ENCODE measurements at places on chromosomes 4 and X.

- no peaks in the 10 kb centered on the region for H3K27me3 ChIP-seq
- H3K27ac ChIP-seq: no peak overlapping the region
- DNase-seq: no peak
- no peak overlapping the region for H3K4me3 ChIP-seq
- H3K4me1 ChIP-seq: no peaks in the 10 kb centered on the region
Observed at GRCh38 chr4:20203508-20203907, 48.2 kb upstream of the SLIT2 start.

DNA sequence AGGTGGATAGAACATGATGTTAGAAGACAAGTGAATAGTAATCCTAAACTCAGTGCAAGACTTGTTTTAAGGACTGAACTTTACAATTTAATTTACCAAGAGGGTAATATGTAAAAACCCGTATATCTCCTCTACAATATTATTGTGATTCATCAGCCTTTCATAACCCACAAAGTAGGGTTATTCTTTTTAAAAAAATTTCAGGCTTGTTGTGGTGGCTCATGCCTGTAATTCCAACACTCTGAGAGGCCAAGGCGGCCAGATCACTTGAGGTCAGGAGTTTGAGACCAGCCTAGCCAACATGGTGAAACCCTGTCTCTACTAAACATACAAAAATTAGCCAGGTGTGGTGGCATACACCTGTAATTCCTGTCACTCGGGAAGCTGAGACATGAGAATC, 7.2 kb downstream of the IBSP start:
- no peaks in the 10 kb centered on the region for H3K4me1 ChIP-seq
- H3K27ac ChIP-seq: no peak overlapping the region
- DNase-seq: no peak

DNA sequence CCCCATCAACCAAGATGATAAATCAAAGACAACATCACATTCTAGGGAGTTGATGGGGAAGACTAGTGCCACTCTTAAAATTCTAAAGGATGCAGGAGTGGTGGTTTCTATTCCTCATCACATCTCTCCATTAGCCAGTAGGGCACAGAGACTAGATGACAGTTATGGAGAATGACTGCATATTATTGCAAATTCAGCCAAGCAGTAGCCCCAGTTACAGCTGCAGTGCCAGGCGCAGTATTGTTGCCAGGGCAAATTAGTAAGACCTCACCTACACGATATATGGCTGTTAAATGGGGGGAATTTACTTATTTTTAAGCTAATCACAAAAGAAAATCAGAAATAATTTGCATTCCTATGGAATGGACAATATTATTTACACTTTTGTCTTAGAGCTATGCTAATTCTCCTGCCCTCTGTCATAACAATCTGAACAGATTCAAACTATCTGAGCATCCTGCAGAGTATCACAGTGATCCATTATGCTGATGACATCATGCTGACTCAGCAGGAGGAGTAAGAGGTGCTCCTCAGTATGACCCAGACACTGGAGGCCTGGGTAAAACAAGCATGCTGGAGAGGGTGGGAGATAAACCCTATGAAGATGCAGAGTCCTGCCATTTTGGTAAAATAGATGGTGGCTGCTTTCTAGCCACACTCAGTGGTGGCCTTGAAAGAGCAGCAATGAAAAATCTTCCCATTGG, 24.7 kb downstream of the ETNPPL start:
- no peak for DNase-seq
- H3K27ac ChIP-seq: no peak overlapping the region
- no peaks in the 10 kb centered on the region for H3K4me1 ChIP-seq
- no peaks in the 10 kb centered on the region for H3K27me3 ChIP-seq

GRCh38 chr4:41506130-41506529, 31.8 kb upstream of the LIMCH1 start:
- no peak overlapping the region for H3K4me3 ChIP-seq
- H3K27me3 ChIP-seq: no peaks in the 10 kb centered on the region
- no peaks in the 10 kb centered on the region for H3K36me3 ChIP-seq
- no peak overlapping the region for H3K27ac ChIP-seq

GRCh38 chrX:115067812-115068211, 50.4 kb upstream of the IL13RA2 start:
- H3K4me1 ChIP-seq: peaks cover 2% of the 10 kb centered on the region
- no peaks in the 10 kb centered on the region for H3K27me3 ChIP-seq
- no peaks in the 10 kb centered on the region for H3K36me3 ChIP-seq
- no peak overlapping the region for H3K4me3 ChIP-seq

DNA sequence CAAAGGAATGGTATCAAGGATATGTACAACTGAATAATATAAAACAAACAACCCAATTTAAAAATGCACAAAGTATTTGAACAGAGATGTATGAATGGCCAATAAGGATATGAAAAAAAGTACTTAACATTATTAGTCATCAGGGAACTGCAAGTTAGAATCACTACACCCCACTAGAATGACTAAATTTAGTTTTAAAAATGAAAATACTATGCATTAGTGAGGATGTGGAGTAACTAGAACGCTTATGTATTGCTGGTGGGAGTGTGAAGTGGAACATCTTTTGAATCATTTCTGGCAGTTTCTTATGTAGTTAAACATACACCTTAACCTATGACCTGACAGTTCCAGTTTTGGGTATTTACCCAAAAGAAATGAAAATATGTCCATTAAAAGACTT, 13.0 kb upstream of the SLC16A2 start:
- H3K4me1 ChIP-seq: no peaks in the 10 kb centered on the region
- H3K36me3 ChIP-seq: no peaks in the 10 kb centered on the region
- no peaks in the 10 kb centered on the region for H3K27me3 ChIP-seq
- DNase-seq: no peak

DNA sequence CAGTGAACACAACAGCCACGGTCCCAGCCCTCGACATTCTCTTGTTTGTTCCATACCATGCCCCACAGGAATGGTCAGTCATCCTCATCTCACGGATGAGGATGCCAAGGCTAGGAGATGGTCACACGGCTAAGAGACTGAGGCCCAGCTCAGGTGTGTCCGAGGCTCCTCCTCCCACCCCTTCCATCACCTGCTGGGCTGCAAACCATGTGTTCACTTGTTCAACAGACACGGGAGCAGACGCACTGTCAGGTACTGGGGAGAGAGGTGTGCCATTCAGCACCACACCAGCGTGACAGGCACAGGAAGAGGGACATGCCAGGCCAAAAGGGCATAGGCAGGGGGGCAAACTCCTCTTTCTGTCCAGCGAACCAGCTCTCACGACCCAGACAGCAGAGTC, 45.9 kb downstream of the ABLIM2 start:
- H3K4me3 ChIP-seq: no peak overlapping the region
- DNase-seq: no peak
- no peaks in the 10 kb centered on the region for H3K4me1 ChIP-seq
- no peaks in the 10 kb centered on the region for H3K27me3 ChIP-seq
- no peak overlapping the region for H3K27ac ChIP-seq
- no peaks in the 10 kb centered on the region for H3K36me3 ChIP-seq

DNA sequence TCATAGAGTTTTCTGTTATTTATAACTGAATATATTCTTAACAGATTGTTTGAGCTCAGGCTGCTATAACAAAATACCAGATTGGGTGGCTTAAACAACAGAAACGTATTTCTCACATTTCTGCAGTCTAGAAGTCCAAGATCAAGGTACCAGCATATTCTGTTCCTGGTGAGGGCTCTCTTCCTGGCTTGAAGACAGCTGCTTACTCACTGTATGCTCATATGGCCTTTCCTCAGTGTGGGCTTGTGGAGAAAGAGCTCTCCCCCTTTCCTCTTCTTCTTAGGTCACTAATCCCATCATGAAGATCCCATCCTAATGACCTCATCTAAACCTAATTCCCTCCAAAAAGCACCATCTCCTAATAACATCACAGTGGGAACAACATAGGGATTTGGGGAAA, 117.8 kb downstream of the RASGEF1B start:
- H3K4me1 ChIP-seq: no peaks in the 10 kb centered on the region
- no peaks in the 10 kb centered on the region for H3K36me3 ChIP-seq
- H3K27ac ChIP-seq: no peak overlapping the region
- no peak for DNase-seq
- H3K27me3 ChIP-seq: no peaks in the 10 kb centered on the region

- H3K4me3 ChIP-seq: no peak overlapping the region
- no peak overlapping the region for H3K27ac ChIP-seq
- H3K27me3 ChIP-seq: no peaks in the 10 kb centered on the region
- H3K36me3 ChIP-seq: no peaks in the 10 kb centered on the region
Observed at GRCh38 chr4:7514281-7514680, 79.6 kb upstream of the PSAPL1 start.

DNA sequence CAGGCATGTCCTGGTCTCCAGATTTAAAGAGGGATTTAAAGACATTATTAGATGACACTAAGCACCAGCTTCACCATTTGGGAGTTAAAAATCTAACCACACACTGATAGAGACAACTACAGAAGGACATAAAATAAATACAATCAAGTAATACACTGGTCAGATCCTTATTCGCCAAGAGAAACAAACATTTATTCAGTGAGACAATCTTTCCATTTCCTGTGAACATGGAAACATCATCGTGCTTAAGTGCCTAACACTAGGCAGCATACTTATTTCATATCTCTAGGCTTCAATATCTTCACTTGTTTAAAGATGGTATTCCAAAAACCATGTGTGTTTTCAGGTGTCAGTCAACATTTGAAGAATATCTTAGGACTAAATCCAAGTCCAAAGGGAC, 103.6 kb downstream of the AREG start:
- H3K4me3 ChIP-seq: no peak overlapping the region
- H3K4me1 ChIP-seq: peaks cover 3% of the 10 kb centered on the region
- no peak overlapping the region for H3K27ac ChIP-seq
- no peaks in the 10 kb centered on the region for H3K36me3 ChIP-seq
- no peaks in the 10 kb centered on the region for H3K27me3 ChIP-seq

DNA sequence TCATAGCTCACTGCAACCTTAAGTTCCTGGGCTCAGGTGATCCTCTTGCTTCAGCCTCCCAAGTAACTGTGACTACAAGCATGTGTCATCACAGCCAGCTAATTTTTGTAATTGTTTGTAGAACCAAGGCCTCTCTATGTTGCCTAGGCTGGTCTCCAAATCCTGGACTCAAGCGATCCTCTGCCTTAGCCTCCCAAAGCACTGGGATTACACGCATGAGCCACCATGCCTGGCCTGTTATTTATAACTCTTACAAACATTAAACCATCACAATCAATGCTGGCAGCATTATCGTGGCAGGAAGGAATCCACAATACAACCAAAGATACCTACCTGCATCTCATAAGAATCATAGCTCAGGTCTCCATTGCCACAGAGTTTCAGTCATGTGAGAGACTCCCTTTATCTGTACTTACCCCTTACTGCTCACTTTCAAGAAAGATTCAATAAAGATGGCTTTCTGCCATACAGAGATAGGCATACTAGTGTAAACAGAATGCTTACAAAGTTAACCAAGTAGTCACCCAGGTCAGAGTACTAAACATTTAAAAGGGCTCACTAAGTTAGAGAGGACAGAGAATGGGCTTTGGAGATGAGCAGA, 48.5 kb downstream of the SMIM31 start:
- no peak for DNase-seq
- H3K36me3 ChIP-seq: no peaks in the 10 kb centered on the region
- H3K27me3 ChIP-seq: no peaks in the 10 kb centered on the region
- H3K27ac ChIP-seq: no peak overlapping the region

DNA sequence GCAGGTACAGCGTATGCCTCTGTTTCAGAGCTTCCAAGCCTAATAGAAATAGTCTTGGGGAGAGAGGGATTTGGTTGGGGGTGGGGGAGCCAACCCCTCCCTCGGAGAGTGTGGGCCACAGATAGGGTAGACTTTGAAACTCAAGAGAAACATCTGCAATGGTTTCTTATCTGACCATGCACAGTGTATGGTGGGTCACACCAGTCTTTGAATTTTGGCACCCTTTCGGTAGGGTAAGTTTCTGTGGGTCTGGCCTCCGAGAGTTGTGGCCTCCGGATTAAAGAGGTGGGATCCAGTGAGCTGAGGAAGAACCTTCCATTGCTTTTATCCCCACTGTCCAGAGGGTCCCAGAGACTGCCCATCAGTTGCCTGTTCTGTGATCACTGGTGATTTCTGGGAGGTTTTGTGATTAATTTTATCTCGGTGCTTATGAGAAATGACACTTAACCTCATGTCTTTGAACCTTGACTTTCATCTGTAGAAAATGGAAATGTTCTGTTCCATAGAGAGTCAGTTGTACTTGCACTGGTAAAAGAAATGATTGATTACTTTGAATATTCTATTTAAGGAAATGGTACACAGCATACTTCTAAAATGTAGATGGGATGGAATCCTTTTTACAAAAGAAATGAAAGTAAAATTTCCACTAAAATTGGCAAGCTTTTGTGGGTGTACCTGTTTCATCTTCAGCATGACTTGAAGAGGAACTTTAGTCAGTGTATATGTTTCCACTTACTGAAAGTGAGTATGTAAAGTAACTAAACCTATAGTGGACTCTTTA, 62.7 kb downstream of the TMEM131L start:
- H3K27ac ChIP-seq: no peak overlapping the region
- H3K36me3 ChIP-seq: no peaks in the 10 kb centered on the region
- H3K4me1 ChIP-seq: peaks cover 2% of the 10 kb centered on the region
- H3K4me3 ChIP-seq: no peak overlapping the region

DNA sequence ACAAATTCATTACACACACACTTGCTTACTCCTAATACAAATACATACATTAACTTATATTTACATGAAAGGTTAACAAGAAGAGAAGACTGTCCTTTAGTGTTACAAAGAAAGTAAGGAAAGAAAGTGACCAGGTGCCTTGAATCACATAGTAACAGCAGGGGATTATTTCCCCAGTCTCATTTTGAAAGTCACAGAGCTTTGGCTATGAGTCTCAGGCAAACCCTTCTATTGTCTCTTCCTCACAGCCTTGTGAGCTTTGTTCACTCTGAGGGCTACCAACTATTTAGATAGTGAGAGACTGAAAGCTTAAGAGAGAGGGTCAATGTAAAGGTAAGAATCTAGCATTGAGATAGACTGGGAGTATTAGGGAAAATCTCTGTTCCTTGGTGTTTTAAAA, 161.6 kb downstream of the NPNT start:
- no peaks in the 10 kb centered on the region for H3K27me3 ChIP-seq
- H3K4me1 ChIP-seq: no peaks in the 10 kb centered on the region
- H3K4me3 ChIP-seq: no peak overlapping the region
- no peaks in the 10 kb centered on the region for H3K36me3 ChIP-seq

DNA sequence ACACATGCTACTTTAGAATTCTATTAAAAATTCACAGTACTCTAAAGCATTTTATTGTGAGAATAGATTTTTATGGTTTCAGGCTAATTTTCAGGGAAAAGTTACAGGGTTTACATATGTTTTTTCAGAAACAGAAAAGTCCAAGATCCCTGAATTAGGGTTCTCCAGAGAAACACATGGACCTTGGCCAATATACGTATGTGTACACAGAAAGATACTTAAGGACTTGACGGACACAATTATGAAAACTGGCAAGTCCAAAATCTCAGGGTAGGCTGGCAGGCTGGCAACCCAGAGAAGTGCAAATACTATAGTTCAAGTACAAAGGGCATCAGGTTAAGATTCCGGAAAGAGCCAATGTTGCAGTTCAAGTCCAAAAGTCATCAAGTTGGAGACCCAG, 1897.8 kb upstream of the PCDH10 start:
- no peak for DNase-seq
- no peak overlapping the region for H3K27ac ChIP-seq
- no peaks in the 10 kb centered on the region for H3K36me3 ChIP-seq
- no peak overlapping the region for H3K4me3 ChIP-seq
- no peaks in the 10 kb centered on the region for H3K27me3 ChIP-seq
